AG08396 (cell line): ENCODE measurements at places on chromosomes 11 and 22.

GRCh38 chr11:82906931-82907330 lies 5.4 kb downstream of the DDIAS start:
- no peak for DNase-seq

DNA sequence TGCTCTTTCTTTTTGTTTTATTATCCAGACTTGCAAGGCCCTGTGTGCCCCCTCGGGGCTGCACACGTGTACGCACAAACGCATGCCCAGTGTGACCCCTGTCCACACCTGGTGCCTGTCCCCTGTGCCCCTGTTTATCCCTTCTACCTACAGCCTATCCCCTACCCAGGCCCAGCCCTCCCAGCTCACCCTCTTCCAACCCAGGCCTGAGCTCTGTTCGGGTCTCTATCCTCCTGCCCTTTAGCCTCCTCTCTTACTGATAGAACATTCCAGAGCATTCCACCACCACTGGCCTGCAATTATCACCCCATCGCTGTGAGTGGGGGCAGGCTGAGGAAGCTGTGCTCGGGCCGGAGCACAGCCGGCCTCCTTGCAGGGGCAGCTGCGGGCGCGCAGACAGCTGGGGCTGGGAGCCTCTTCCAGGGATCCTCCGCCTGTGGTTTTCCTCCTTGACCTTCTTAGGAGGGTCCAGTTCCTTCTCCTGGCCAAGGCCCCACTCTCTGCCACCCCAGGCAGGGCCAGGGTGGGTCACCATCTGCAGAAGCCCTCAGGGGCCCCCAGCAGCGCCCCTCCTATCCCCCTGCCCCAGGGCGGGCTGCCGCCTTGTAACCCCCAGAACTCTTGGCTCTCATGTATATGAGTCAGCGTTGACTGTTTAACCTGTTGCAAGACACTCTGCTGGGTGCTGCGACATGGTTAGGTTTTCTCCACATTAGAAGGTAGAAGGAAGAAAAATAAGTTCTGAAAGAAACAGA lies 41.8 kb upstream of the KCNQ1OT1 start:
- DNase-seq = peak; percentile 81

- no peak for DNase-seq
These were observed 2.5 kb downstream of the SCO2 start for GRCh38 chr22:50522806-50523438.

DNA sequence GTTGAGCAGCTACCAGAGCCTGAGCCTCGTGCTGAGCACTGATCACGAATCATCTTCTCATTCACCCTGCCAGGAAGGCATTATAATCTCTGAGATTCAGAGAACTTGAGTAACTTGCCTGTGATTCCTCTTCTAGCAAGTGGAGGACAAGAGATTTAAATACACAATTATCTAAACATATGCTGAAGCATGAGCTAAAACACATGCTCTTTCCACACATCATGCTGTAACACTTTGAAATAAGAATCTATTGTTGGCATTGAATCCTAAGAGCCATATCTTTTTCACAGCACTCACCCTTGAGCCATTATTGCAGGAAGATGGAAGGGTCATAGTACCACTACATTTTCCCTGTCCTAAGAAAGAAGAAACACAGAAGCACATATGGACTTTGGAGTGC lies 722.5 kb upstream of the API5 start:
- DNase-seq = no peak

- no peak for DNase-seq
These were observed 110.6 kb downstream of the NECTIN1 start for GRCh38 chr11:119618208-119618909.

- DNase-seq = no peak
These were observed 38.6 kb downstream of the IGF2 start for GRCh38 chr11:2100361-2101170.

- no peak for DNase-seq
These were observed 22.6 kb upstream of the NCR3LG1 start for GRCh38 chr11:17328871-17329494.

DNA sequence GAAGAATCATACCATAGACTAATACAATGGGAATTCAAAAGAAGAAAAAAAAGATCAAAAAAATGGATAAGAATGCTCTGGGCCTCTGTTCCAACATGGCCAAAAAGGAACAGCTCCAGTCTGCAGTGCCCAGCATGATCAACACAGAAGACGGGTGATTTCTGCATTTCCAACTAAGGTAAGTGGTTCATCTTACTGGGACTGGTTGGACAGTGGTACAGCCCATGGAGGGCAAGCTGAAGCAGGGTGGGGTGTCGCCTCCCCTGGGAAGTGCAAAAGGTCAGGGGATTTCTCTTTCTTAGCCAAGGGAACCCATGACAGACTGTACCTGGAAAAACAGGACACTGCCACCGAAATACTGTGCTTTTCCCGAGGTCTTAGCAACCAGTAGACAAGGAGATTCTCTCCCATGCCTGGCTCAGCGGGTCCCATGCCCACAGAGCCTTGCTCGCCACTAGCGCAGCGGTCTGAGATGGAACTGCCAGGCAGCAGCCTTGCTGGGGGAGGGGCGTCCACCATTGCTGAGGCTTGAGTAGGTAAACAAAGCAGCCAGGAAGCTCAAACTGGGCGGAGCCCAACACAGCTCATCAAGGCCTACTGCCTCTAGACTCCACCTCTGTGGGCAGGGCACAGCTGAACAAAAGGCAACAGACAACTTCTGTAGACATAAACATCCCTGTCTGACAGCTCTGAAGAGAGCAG lies 428.4 kb downstream of the MN1 start:
- no peak for DNase-seq
